ENCODE measurements at places on chromosomes 1 and 21. TPM values are rescaled to one million over a fixed set of nuclear protein-coding genes. Genes with fewer than 3 reads are reported as not detected.

The TRIM46 gene
- 15.2 TPM for total RNA-seq

The CDA gene
- total RNA-seq: not detected

DNA sequence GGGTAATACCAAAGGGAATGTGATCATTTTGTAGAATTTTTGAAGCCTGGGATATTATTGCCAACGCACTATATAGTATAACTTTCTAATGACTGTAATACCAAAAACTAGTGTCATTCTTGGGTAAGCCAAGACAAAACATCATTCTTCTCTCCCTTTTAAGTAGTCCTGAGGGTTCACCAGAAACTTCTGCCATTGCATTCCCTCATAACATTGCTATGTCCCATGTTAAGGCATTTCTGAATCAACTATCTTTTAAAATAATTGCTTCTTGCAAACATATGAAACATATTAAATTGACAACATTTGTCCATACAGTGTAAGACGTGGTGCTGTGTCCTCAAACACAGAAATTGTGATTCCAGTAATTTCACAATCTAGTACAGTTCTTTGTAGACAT is 29.9 kb upstream of the C1orf21 start:
- no peak for DNase-seq

DNA sequence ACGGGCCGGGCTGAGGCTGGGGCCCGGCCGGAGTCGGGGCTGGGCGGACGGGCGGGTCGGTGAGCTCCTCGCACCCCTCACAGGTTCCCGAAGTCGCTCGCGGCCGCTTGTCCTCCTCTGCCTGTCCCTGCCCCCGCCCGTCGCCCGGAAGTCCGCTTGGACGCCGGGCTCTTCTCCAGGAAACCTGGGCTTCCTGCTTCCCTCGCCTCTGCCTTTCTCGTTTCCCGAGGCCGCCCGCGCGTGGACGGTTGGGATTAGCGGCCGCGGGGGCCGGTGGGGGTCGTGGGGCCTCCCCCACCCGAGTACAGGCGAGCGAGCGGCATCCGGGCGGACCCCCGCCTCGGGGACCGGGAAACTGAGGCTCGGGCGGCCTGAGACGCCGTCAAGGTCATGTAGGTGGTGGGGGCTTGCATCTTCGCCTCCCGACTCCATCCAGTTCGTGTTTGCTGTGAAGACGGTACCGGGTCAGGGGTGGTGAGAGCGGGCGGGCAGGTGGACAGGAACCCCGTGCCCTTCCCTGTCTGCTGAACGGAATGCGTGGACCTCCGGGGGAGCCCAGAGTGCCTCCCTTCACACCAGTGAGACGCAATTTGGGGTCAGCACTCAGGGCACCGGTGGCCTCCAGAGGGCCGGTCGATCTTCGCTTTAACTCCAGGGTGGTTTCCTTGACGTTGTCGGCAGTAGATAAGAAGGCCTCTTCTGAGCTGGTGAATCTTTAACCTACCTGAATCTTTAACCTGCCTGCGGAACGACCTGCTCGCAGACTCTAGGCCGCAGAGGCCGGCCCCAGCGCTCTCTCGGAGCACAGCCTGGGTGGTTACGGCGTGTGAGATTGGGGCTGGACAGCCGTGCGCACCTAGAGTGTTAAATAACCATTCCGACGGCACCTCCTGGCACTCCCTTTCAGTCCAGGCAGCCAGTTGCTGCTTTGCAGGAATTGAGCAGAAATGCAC is 686 bp downstream of the ARF1 start:
- DNase-seq: no peak

GRCh38 chr21:32965129-32965680 is 60.5 kb upstream of the OLIG2 start:
- no peak for DNase-seq

DNA sequence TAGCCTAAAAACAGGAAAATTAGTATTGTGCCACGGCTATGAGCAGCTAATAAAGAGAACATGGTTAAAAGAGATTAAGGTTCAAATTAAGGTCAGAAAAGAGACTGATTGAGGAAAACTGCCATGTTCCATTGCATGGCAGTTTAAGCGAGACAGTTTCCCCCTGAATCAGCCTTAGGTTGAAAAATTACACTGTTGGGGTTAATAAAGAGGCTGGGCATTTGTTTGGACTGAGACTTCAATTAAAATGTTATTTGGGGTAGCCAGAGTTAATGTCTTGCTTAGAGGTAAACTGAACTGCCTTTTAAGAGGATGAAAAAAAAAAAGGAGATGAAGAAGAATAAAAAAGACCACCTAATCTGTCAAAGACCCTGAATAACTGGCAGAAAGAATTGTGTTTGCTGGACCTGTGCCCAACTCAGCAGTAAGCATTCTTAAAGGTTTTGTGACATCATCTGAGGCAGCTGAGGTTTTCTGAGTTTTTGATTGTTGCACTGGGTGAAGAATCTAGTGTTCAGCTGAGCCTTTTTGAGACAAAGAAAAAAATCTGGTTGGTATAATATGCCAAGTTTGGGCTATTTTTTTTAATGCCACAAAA is 17.7 kb upstream of the PROX1 start:
- no peak for DNase-seq

DNA sequence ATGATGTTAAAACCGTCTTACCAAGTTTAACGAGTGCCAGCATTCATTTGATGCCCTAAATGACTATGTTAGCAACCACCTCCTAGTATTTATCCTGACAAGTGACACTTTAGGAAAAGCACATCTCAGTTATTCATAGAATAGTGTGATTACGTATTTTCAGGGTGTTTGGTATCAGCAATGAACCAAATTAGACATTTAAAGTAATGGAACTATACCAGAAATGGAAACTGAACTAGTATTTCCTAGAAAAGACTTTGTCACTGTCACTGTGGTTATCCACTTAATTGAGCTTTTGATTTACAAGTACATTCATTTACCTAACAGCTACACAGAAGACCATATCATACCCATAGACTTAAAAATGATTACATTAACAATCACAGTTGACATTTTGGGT is 3.6 kb upstream of the IL12RB2 start:
- DNase-seq: no peak

DNA sequence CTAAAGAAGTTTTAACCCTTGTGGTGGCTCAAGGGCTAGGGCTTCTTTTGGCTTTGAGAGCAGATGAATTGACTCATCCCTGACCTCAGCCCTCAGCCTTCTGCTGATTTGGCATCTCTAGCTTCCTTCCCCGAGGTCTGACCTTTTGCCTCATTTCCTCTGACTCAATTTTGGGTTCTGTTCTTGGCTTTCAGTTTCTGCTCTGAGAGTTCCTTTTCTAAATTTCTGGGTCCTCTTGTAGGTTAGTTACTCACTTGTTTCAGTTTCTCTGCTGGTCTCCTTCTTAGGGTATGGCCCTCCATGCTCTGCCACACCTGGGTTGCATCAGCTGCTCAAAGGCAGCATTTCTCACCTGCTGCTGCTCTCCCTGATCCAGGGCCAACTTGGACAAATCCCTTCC is 19.4 kb downstream of the PDE4B start:
- peak; percentile 74 for DNase-seq

GRCh38 chr1:25858494-25858893 is 763 bp downstream of the AUNIP start:
- DNase-seq: no peak
